T follicular helper cell (primary cell): ENCODE measurements at places on chromosomes 3 and 15.

- no peak for DNase-seq
These were observed 324.6 kb upstream of the TBC1D5 start for GRCh38 chr3:18066899-18067582.

DNA sequence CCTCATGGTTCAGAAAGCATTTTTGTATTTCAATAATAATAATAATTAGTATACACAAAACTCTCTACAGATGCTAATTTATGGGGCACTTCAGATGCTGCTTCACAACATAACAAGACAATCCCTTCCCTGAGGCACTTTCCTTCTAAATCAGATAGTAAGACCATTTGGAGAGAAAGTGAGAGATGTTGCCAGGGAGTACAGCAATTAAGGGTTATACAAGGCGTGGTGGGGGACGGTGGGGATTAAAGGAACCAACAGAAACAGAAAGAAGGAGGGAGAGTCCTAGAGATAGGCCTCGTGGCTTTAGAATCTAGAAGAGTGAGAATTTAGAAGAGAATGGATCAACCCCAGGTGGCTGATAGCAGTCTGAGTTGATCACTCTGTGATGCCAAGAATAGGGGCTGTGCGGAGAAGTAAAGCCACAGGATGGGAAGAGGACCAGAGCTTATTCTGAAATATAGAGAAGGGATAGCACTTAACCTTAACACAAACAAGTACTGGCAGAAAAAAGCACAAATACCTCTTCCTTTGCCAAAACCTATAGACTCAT, 76.9 kb downstream of the ETFA start:
- no peak for DNase-seq

DNA sequence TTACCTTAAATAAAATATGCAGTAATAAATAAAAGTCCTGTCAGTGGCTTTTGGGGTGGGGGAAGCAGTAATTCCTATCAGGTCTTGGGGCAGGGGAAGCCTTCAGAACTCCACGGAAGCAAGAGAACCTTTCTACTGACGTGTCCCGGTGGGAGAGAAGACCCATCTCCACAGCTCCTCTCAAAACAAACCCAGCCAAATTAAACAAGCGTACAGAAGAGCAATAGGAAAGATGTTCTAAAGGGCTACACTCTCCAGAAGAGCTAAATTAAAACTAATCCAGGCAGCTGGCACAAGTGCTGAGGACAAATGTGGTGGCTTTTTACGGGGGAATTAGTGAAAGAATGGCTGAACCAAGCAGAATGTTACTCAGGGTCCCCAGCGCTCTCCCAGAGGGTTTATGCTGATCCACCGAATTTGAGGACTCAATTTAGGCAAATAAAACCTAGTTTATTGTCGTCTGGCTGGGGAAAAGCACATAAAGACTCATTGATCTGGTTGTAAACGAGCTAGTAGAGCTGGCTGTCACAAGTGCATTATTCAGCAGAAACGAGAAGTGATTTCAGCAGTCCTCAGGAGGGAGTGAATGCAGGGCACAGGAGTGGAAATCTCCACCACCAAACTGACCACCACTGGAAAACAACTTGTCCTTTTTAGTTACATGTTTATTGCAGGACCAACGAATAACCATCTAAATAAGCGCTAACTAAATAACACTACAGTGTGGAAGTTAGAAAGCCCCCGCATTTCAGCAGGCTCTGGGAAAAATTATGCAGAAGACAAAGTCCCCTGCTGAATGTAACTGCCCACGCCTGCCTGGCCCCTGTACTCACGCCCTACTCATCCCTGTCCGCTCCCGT, 13.5 kb downstream of the BFSP2 start:
- no peak for DNase-seq

GRCh38 chr3:63279005-63279841, 1.1 kb downstream of the SYNPR start:
- DNase-seq = no peak

GRCh38 chr3:37892927-37893600, 31.4 kb downstream of the CTDSPL start:
- no peak for DNase-seq

DNA sequence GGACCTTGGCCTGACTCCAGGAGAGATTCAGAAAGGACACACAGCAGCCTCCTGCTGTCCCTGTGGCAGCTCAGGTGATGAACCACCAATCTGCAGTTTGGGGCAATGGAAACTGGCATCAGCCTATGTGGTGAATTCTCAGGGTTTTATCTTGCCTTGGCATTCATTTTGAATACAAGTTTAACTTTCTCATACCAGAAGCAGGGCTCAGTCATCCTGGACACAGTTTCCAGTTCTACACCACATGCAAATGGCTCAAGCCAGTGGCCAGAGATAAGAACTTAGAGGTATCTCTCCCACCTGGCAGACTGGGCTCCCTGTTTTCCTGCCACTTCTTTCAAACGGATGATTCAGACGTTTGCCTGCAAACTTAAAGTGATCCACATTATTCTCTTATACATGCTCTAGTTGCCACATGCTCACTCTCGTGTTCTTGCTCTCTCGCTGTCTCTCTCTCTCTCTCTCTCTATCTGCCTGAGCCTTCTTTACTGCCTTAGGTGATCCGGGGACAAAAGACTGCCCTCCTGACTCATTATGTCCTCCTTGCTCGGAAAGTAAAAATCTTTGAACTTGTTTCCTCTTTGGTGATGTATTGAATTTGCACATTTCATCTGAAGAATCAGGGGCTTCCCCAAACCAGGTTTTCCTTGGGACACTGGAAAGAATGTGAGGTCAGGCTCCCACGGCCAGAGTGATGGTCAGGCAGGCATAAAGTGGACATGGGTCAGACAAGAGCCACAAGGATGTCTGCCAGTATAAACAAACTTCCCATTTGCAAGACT, 99.6 kb upstream of the STT3B start:
- no peak for DNase-seq

GRCh38 chr3:163561151-163561550, 1517.1 kb downstream of the SI start:
- no peak for DNase-seq

DNA sequence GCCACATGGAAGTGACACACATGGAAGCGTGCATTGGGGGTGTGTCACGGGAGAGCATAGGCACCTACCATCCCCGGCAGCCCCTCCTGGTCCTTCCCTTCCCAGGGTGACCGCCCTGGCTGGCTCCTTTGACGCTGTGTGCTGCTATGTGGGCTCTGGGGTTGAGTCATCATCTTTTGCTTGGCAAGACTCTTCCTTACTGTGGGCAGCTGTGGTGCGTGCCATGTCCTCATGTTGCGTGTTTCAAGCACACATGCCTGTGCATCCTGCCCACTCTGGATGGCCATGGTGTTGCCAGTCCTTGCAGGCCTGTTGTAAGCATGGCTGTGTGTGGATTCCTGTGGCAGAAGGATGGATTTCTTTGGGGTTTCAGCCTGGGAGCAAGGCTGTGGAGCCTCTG, 14.0 kb downstream of the PLXNA1 start:
- DNase-seq = no peak
